ENCODE measurements at places on chromosomes 2 and 18.

GRCh38 chr2:122341007-122341406, 585.6 kb downstream of the TSN start:
- DNase-seq, result no peak

DNA sequence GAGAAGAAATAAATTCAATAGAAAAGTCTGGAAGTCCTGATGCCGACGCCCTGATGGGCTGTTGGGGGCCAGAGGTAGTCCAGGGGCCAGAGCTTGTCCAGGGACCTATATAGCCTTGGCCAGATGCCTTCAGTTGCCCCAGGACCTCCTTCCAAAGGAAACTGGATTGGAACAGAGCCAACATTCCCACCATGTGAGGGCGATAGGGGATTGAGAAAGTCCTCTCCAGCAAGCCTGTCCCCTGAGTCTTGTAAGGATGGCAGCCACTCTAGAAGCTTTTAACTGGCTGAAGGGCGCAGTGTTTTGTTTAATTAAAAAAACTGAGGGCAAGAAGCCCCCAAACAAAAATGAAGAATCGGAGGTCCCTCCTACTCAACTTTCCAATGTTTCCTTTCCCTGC, 54.9 kb upstream of the CDCA7 start:
- no peak for DNase-seq

GRCh38 chr2:26251893-26252292, 7.2 kb downstream of the HADHB start:
- no peak for DNase-seq

DNA sequence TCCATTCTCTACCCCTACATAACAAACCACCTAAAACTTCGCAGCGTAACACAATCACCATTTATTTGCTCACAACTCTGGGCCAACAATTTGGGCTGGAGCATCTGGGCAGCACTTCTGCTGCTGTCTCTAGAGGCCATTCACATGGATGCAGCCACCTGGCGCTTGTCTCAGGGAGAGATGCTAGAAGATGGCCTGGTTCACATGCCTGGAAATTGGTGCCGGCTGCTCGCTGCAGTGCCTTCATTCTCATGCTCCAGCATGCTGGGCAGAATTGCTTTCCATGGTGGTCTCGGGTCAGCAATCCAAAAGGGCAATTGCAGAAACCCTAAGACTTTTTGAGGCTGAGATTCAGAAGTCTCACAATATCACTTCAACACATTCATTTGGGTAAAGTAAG, 157.4 kb downstream of the SUCLG1 start:
- no peak for DNase-seq

- no peak for DNase-seq
These were observed 5.5 kb upstream of the SLC8A1 start for GRCh38 chr2:40457366-40457765.

- no peak for DNase-seq
These were observed 5.9 kb upstream of the RALB start for GRCh38 chr2:120246546-120247300.

- DNase-seq, result no peak
These were observed 115.5 kb downstream of the ICOS start for GRCh38 chr2:204051984-204052556.

DNA sequence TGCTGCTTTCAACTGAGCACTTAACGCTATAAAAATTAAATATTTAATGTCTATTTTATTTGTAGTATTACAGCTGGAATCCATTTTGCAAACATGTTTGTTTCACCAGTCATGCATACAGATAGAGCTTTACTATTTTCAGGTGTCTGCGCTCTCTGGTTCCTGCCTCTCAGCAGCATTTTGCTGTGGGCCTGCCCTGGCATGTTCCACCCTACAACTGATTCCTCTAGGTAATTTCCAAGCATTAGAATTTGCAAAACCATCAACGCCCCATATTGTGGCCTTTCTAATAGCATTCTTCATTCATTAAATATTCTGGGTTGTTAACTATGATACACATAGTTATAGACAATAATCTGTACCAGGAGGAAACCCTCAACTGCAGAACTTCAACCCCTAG, 266.4 kb upstream of the DLGAP1 start:
- DNase-seq, result no peak

GRCh38 chr2:214389334-214389733, 21.5 kb upstream of the VWC2L start:
- no peak for DNase-seq

DNA sequence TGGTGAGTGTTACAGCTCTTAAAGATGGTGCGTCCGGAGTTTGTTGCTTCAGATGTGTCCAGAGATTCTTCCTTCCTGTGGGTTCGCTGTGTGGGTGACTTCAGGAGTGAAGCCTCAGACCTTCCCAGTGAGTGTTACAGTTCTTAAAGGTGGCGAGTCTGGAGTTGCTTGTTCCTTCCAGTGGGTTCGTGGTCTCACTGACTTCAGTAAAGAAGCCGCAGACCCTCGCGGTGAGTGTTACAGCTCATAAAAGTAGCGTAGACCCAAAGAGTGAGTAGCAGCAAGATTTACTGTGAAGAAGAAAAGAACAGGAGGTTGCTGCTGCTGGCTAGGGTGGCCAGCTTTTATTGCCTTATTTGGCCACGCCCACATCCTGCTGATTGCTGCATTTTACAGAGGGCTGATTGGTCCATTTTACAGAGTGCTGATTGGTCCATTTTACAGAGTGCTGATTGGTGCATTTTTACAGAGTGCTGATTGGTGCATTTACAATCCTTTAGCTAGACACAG, 34.0 kb upstream of the SPTBN1 start:
- peak; percentile 73 for DNase-seq

DNA sequence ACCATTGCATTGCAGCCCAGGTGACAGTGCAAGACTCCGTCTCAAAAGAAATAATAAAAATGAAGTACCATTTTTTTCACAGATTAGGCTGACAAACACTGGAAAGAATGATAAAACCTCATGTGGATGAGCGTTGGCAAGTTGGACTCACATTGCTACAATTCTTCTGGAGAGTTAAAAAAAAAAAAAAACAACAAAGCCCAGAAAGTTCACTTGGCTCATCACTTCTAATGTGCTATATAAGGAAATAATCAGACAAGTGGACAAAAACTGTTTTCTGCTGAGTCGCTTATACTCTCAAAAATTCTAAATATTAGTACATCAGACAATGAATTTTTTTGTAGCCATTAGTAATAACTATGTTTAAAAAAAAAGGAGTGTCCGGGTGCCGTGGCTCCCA, 38.4 kb downstream of the PKP4 start:
- no peak for DNase-seq

- DNase-seq, result no peak
These were observed 169.2 kb downstream of the CDH20 start for GRCh38 chr18:61502472-61502871.

- DNase-seq, result no peak
These were observed 350.6 kb downstream of the DCDC2C start for GRCh38 chr2:4053769-4054493.

DNA sequence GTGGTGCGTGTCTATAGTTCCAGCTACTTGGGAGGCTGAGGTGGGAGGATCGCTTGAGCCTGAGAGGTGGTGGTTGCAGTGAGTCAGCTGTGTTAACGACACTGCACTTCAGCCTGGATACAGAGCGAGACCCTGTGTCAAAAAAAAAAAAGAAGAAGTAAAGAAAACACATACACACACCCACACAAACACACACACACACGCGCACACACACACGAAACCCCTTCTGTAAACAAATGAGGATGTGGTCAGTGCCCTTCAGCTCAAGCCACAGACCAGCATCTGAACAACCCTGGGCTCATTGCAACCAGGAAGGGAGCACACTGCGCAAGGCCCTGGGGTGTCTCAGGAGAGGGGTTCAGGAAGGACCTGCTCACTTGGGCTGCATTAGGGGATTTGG, 47.9 kb upstream of the KCNF1 start:
- DNase-seq, result no peak

Measured in activated CD8-positive, alpha-beta memory T cell treated with anti-CD3 and anti-CD28 coated beads for 24 hours (primary cell).